ENCODE measurements at places on chromosomes 16 and 17.

GRCh38 chr17:49749730-49750129 is 14.2 kb downstream of the FAM117A start:
- no peak for DNase-seq

- DNase-seq = no peak
These were observed 49.4 kb upstream of the GAS7 start for GRCh38 chr17:10247810-10248209.

GRCh38 chr16:57938484-57938883 is 32.4 kb downstream of the CNGB1 start:
- no peak for DNase-seq

GRCh38 chr17:79600681-79601131 is 10.1 kb downstream of the RBFOX3 start:
- DNase-seq = no peak

GRCh38 chr17:45985447-45985846 is 13.6 kb upstream of the STH start:
- no peak for DNase-seq

DNA sequence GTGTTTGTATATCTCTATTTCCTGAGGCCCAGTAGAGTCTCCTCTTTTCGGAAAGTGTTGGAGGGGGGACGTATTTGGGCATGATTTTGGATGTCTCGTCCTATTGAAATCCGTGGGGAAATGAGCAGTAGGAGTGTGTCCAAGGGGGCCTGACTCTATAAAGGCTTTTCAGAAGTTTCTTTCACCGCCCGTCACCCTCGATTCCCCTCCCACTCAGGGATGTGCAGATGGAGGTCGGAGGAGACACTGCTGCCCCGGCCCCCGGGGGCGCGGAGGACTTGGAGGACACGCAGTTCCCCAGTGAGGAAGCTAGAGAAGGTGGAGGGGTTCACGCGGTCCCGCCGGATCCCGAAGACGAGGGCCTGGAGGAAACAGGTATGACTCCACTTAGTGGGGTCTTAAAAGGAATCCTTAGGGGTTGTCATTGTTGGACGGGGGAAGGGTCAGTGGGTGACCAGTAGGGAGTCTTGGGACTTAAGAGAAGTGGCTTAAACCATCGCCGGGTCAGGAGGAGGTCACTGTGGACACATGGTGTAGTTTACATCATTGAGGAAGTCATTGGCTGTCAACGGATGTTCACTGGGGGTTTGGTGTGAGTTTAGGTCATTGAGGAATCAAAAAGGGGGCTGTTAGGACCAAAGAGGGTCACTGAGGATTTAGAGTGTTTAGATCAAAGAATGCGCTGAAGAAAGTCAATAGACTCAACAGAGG is 424 bp downstream of the MON1B start:
- DNase-seq = no peak

DNA sequence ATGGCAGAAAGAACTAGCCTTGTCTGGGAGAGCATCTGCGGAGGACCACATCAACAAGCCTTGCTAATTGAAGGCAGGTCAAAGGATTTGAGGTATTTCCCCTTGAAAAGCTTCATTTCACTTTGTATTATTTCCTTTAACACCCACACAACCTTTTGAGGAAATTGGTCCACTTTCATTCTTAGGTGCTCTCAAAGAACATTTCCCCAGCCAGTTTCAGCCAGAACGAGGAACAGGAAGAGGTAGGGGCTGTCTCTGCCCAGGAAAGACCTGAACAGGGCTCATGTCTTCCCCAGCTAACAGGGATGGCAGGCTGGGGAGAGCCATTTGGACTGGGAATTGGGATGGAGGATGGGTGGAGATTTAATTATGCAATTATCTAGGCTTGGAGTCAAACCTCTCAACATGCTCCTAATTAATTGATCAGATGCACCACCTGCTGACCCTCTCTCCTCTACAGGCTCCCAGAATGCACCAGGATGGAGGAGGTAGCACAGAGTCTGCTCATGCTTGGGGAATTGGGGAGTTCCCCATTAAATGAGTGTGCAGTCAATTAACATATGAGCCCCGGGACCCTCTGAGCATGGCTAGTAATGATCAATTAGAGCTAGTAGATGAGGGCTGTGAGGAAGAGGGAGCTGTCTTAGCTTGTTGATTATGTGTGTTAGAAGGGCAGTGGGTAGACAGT is 84.6 kb downstream of the GP2 start:
- peak; percentile 50 for DNase-seq

DNA sequence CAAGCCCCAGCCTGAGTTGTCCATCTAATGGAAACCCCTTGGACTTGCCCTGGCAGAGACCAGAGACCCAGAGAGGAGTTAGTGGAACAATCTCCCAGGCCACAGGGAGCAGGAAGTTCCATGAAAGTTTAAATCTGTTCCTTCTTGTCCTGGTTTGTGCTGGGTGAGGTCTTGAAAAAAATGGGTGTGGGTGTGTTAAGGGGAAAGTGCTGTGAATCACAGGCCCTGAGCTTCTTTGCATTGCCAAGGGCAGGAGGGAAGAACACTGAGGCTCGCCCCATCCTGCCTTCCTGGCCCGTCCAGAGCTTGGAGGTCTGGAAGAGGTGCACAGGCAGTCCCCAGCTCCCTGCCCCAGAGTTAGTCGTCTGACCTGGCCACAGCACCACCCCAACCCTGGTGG is 2.3 kb downstream of the ADORA2B start:
- DNase-seq = no peak

DNA sequence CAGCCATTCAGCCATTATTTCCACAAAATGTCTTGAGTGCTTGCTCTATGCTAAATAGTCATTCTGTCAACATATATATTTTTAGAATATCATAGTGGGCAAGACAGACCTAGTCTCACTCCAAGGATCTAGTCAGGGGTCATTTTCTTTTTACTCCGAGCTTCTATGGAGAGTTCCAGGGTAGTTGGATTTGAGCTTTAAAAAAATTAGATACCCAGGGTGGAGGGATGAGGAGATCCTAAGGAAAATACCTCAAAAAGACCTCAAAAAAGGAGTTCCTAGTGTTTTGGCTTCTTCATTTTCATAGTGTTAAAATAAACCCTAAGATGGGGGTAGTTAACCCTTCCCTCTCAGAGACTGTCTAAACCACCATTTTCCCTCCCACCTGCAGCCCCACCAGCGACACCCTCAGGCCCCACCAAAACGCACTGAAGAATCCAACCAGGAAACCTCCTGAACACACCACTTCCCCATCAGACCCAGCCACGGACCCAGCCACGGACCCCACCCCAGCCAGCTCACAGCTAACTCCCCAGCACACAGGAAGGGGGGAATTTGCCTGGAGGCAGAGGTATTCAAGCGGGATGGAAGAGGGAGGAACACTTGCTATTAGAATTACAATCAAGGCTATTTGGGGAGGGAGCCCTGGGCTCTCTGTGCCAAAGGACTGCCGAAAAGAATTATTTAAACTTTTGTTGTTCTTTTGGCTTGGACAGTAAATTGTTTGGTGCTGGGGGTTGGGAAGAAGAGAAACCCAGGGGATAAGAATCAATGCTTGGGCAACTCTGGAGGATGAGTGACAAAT is 2.2 kb downstream of the ETV4 start:
- DNase-seq = no peak

DNA sequence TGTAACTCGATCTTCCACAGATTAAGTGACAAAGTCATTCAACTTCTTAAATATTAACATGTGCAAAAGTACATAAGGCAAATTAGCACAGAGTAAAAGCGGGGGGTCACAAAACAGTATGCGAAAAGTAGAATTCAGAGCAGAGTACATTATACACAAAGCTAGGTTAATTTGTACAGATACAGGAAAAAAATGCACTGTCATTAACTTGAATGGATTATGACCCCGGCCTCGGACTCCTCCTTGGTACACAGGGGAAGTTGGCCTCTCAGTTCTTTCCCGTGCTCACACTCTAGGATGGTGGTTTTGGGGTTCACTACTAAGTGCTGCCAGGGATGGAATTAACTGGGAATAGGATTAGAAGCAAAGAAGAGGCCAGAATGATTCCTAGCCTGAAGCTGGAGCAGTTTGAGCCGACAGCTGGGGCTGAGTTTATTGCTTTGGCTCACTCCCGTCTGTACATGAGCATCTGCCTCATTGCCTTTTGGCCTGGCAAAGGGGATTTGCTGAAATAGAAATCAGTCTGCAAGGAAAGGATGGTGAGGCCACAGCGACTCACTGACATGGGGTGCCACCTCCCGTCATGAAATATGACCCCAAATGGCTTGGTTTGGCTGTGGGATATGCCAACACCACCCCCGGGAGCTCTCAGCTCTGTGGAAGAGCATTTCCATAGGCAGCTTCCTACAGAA is 23.6 kb downstream of the NTN1 start:
- DNase-seq = no peak

GRCh38 chr16:79533292-79533691 is 67.2 kb downstream of the MAF start:
- DNase-seq = no peak

DNA sequence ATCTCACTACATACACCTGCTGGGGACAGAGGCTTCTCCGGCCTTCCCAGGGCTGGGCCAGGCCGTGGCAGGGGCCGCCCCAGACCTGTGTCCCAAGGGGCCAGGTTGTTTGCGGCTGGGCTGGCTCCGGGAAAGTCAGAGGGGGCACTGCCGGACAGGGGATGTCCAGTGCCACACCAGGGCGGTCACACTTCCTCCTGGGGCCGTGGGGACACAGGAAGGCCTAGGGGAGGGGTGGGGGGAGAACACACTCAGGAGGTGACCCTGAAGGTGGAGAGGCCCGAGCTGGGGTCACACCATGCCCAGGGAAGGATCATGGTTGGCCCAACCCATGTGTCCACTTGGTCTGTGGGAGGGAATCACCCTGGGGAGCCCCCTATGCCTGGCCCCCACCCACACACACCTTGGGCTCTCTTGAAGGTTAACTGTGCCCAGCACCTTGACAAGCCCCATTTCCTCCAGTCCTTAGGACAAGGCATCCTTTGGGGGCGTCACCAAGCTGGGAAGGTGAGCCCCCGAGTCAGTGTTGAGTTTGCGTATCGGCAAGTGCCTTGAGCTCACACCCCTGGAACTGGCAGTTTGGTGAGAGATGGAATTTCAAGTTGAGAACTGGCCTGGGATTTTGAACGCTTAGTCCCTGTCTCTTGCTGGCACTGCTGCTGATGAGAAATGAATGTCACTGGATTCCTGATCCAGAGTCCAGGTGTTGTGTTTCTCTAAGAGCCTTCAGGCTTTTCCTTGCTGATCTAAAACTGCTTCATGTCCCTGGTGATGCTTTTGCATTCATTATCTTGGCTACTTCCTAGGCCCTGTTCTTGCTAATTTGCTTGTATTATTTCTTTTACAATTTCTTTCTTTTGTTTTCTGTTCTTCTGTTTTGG is 7.7 kb upstream of the ACTG1 start:
- no peak for DNase-seq

DNA sequence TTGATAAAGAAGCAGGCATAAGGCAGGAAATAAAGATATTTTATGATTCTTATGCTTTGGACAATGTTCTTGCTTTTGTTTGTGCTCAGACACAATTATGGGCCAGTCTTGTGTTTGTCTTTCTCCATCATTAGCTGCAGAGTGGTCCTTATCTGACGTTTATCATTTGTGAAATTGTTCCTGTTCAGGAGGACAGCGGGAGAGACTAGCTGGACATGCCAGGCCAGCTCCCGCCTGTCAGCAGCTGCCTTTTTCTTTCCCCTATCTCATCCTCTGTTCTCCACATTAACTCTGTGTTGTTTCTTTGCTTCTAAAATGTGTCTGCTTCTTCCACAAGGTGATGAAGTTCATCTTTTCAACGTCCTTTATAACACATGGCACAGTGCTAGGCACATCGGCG is 333.5 kb downstream of the NPIPA8 start:
- no peak for DNase-seq

- DNase-seq = no peak
These were observed 48.5 kb upstream of the IRF8 start for GRCh38 chr16:85850344-85850880.

DNA sequence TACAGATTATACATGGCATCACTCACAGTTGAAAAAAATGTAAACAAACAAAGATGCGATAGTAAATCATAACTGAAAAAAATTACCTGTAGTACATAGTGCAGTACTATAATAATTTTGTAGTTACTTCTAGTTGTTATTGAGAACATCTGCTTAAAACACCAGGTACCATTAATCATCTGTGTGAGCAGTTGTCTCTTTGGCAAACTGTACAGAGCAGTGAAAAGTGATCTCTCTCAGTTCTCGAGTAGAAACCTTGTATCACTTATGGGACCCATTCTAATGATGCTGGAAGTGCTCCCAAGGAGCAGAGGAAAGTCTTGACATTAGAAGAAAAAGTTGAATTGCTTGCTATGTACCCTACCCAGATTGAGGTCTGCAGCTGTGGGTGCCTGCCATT is 8.9 kb upstream of the TENT4B start:
- no peak for DNase-seq

GRCh38 chr17:49858796-49859195 is 10.9 kb upstream of the TAC4 start:
- DNase-seq = no peak

DNA sequence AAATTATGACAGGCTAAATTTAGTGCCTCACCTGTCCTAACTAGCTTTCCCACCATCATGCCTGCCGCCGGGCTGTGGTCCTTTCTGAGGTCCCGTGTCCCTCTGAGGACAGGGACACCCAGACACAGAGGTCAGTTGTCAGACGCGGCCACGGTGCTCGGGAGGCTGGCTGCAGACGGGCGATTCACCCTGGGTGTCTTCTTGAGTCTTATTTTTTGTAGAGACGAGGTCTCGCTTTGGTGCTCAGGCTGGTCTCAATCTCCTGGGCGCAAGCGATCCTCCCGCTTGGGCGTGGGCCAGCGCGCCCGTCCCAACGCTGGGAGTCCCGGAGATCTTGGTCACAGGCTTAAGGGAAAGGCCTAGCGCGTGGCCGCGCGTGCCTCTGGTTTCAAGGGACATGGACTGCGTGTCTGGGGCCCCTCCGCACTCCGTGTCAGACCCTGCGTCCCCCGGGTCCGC is 797 bp upstream of the RAB11FIP3 start:
- DNase-seq = no peak

DNA sequence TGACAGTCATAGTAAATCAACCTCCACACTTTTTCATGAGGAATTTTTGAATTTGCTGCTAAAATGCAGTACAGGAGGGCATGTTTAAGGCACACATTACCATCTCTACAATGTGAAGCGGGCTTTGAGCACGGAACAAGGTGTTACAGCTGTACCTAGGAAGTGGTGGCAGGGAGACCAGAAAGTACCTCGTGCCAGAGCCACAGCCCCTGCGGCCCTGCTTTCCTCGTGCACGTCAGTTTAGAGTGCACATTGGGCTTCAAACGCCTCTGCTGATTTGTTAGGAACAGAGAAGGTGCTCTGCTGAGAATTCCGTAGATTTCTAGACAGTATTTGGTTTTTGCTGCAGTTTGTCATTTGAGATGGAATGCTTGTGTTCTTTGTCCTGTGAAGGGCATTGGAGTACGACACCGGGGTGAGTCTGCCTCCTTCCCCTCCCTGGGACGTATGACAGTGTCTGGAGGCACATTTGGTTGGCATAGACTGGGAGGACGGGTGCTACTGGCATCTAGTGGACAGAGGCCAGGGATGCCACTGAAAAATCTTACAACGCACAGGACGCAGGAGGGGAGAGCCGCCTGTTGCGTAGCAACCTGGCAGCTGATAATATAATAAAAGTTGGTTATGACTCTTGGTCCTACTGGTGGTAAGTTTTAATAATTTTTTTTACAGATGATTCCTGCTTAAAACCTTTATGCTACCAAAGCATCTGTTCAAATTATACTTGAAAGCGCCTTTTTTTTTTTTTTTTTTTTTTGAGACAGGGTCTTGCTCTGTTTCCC is 9.1 kb downstream of the FOXK2 start:
- no peak for DNase-seq

- DNase-seq = no peak
These were observed 174.7 kb downstream of the MAP2K4 start for GRCh38 chr17:12195418-12195817.

Measured in SK-N-DZ (cell line).